Left colon (tissue), 2 donors: ENCODE measurements at places on chromosomes 13 and 19.

GRCh38 chr13:30652746-30653386, 35.1 kb downstream of the USPL1 start:
- DNase-seq: no peak

- no peak for DNase-seq
Observed at GRCh38 chr19:14977128-14977527, 2.5 kb downstream of the SLC1A6 start.

DNA sequence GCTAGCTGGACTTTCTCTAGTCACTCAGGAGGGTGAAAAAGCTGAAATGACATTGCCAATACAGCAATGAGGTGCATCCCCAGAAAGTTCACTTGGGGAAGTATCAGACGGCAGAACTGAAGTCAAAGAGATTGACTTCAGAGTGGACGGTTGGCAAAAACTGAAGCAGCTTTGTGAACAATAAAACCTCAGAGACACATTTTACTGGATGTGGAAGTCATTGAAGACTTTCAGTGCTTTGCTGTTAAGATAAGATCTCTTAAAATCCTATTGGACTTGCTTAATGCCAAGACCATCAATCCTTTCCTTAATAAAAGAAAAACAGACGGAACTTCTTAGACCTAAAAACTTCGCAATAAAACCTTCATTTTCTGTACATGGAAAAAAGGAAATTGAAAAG, 103.7 kb downstream of the ABCC4 start:
- no peak for DNase-seq

GRCh38 chr19:33832633-33833032, 36.0 kb downstream of the KCTD15 start:
- DNase-seq: no peak

DNA sequence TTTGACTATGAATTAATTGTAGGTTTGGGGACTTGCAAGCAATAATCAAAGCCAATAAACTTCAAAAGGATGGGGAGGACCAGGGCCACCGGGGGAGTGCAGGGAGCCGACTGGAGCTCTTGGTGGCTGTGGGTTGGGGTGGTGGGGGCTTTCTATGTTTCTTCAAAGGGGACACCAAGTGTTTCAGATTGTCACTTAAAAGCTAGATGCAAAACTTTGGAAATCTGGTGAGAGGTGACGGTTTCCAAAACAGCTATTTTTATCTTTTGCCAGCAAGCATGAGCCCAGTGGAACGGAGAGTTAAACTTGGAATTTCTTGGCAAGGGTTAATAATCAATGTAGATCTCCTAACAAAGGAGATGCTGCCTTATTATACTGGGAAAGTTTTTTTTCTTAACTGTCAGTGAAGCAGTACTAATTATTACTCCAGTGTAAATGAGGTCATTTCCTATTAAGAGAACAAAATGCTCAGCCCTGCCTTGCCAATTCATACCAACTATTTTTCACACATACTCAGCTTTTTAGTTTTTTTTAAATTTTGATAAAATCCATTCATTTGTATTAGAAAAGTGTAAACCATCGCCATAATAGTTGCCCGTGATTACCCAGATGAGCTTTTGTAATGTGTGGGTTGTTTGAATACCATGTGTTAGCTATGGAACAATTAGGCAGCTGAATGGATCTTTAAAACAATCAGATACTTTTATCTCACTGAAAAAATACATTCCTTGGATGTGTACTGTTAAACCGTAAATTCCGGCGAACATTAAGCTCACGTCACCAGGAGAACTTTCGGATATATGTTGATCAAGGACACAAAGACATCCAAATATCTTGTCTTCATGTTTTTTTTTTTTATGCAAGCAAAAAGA, 95.9 kb upstream of the ZNF536 start:
- DNase-seq: no peak

DNA sequence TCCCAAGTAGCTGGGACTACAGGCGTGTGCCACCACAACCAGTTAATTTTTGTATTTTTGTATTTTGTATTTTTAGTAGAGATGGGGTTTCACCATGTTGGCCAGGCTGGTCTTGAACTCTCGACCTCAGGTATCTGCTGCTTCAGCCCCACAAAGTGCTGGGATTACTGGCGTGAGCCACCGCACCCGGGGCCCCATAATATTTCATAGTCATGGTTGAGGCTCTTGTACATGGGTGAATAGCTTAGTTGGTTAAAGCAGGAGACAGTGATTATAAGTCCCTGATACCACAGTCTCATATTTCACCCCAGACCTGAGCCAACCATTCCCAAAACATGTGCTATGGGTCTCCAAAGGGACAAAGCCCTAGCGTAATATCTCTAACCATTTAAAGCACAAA, 26.1 kb downstream of the MBNL2 start:
- no peak for DNase-seq

DNA sequence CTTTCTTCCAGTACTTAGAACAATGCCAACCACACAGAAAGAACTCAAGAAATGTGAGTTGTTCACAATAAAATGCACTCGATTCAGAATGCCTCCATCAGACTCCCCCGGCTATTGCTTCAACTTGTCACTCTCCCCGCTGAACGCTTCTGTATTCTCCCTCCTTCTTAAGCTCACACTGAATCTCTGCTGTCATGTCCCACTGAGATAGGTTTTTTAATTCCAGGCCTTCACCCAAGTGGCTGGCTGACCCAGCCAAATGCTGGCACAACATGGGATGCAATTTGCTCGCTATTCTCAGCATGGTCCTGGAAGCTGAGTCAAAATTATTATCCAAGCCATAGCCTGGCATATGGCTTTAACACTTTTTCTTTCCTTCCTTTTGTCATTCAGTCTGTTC, 76.8 kb upstream of the SERP2 start:
- no peak for DNase-seq

DNA sequence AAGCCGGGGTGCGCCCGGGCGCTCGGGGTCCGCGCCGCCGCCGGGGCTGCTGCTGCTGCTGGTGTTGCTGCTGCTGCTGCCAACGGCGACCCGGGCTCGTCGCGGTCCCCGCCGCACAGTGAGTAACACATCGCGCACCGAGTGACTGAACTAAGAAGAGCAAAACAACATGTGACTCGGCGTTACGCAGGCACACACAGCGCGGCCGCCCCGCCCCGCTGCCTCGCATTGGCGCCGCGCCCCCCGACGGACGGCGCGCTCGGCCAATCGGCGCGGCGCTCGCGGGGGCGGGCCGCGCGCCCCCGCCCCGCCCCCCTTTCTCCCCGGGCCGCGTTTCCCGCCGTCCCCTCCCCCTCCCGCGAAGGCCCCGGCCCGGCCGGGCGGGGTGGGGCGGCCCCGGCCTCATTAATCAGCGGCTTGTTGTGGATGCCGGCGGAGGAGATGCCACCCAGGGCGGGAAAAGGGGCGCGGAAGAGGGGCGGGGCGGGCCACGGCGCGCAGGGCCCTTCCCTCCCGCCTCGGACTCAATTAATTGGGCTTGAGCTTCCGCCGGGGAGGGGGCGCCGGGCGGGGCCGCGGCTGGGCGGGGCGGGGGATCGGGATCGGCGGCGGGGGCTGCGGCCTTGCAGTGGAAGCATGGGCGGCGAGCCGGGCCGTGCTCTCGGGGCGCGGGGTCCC, at the start of gene IRS2:
TSS of gene IRS2 (minus strand) at position 127 of the 678 bp plus-strand sequence. CDS start 530 bp downstream, outside the sequence.
- peak; percentile 93 for DNase-seq

GRCh38 chr13:81207231-81207630, 866.3 kb upstream of the SPRY2 start:
- DNase-seq: no peak

DNA sequence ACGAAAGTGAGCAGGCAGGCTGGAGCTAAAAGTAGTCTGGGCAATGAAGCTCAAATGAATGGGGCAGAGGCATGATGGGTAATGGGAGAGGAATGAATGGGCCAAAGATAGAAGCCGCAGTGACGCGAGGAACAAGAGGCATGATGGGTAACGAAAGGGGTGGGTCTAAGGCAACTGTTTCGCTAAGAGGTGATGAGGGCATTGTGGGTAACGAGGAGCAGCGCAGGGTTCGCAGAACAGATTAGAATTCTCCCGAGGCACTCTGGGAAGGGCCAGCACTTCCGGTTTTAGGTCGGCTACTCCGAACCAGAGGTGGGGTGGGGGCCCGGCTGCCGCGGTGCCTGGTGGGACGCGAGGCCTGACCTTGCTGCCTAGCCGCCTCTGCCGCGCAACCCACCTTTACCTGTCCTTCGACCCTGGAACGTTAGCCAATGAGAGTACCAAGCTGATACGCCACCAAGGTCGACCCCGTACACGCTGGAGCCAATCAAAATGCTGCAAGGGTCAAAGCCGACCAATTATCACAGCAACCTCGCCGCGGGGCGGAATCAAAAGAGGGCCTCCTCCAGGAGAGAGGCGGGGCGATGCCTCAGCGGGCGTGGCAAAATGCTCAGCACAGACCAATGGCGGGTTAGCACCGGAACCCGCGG, 563 bp upstream of the TOMM40 start:
- peak; percentile 100 for DNase-seq

- DNase-seq: no peak
Observed at GRCh38 chr13:112366907-112367646, 9.1 kb upstream of the SPACA7 start.

DNA sequence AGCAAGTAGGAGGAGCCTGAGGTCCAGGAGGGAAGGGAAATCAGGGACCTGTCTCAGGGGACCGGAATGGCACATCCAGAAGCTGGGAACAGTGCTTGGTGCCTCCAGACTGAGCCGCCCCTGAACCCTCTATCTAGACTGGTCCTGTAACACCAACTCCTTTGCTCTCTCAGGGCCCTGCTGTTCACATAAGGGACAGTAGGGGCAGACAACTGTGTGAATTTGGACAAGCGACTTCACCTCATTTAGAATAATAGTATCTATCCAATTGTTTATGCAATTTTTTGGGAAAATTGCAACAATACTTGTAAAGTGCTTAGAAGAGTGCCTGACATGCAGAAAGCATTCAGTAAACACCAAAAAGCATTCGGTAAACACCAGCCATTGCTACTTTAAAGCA, 14.0 kb downstream of the SYMPK start:
- no peak for DNase-seq

DNA sequence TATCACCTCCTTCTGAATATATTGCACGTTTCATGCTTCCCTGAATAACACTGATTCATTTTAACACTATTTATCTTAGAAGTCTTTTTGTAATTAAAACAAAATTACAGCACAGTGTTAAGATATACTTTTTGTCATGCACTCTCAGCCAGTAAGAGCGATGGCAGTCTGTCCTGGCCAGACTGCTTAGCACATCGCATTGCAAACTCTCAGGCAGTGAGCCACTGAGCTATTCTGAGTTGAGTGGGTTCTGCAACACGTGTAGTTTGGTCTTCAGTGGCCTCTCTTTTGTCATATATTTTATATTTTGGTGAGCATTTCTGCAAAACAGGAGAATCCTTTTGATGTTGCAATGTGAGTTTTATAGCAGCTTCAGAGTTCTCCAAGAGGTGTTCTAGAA, 332.1 kb downstream of the HS6ST3 start:
- DNase-seq: no peak

GRCh38 chr19:10412257-10412977, 7.9 kb upstream of the PDE4A start:
- no peak for DNase-seq

- no peak for DNase-seq
Observed at GRCh38 chr13:30900436-30900835, 5.6 kb upstream of the MEDAG start.

- DNase-seq: no peak
Observed at GRCh38 chr19:49393881-49394280, 5.8 kb downstream of the KASH5 start.

DNA sequence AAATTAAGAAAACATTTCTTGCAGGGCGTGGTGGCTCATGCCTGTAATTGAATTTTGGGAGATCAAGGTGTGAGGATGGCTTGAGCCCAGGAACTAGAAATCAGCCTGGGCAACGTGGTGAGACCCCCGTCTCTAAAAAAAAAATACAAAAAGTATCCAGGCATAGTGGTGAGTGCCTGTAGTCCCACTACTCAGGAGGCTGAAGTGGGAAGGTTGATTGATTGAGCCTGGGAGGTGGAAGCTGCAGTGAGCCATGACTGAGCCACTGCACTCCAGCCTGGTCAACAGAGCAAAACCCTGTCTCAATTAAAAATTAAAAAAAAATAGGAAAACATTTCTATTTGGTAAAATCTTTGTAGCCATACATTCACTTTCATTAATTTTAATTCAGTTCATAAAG, 526.5 kb downstream of the PCDH9 start:
- DNase-seq: no peak

DNA sequence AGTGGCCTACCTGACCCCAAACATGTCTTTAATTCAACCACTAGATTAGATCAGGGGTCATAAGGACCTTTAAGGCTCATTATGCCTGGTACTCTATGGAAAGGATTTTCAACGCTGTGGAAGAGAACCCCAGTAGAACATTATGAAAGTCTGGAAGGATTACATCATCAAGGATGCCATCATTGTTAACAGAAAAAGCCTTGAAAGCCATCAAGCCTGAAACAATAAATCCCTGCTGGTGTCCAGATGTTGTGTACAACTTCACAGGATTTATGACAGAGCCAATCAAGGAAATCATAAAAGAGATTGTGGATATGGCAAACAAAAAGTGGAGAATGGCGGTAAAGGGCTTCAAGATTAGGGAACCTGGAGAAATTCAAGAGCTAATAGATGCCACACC, 59.7 kb downstream of the NAA16 start:
- no peak for DNase-seq

DNA sequence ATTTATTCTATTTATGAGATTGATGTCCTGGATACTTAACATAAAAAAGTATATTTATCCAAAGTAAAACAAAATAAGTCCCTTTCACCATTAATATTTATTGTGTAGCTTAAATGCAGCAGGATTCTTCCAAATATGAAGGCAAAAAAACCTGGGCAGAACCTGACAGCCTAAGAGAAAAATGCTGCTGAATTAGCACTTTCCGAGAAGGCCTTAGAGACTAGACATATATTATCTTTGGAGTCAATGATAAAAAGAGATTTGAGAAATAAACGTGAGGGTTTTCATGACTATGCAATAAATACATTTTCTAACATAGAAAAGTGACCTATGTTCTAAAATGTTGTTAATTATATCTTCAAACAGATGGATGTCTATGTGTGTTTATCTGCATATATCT, 566.9 kb downstream of the PCDH9 start:
- DNase-seq: no peak

- peak; percentile 62 for DNase-seq
Observed at GRCh38 chr19:14023404-14024235, 4.3 kb upstream of the RLN3 start.

GRCh38 chr19:30631033-30631370, 258.8 kb downstream of the ZNF536 start:
- DNase-seq: no peak

DNA sequence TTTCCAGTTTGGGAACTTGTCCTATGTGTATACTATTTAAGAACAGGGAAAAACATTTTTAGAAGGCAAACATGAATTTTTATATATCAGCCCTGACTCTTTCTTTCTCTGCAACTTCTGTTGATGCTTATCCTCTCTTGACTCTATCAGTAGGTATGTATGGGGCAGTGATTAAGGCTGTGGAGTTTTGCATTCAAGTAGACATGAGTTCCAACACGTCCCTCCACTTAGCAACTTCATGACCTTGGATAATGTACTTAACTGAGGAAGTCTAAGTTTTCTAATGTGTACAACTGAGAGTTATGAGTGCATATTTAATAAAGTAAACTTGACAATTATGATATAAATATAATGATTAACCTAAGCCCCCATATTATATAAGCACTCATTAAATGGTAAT, 414.6 kb downstream of the TDRD3 start:
- no peak for DNase-seq
